Activated T-helper 17 cell treated with anti-CD3 and anti-CD28 coated beads, Interleukin-2, amount 50 U/mL, for 72 hours (primary cell): ENCODE measurements at places on chromosomes 3 and 15. TPM values are rescaled to one million over a fixed set of nuclear protein-coding genes. Genes with fewer than 3 reads are reported as not detected.

The TM4SF4 gene
- total RNA-seq: not detected

The IL20RB gene
- 1.6 TPM for total RNA-seq

The HCLS1 gene
- total RNA-seq: 255 TPM

The TEX55 gene
- total RNA-seq: not detected

The HHLA2 gene
- 1.3 TPM for total RNA-seq

The SOX2 gene
- not detected for total RNA-seq

The RRP9 gene
- 53.0 TPM for total RNA-seq

The CYP8B1 gene
- total RNA-seq: not detected

The CHRNA5 gene
- 5.9 TPM for total RNA-seq

The FAH gene
- 87.7 TPM for total RNA-seq

The ACKR2 gene
- total RNA-seq: 0.77 TPM

The HDC gene
- 1.2 TPM for total RNA-seq

The ARGFX gene
- total RNA-seq: not detected

The SAMD7 gene
- not detected for total RNA-seq

The SCN11A gene
- 0.22 TPM for total RNA-seq

The CORO2B gene
- not detected for total RNA-seq

The WDR6 gene
- 208 TPM for total RNA-seq

The DLEC1 gene
- total RNA-seq: 2.0 TPM

The TRIM42 gene
- total RNA-seq: not detected

The UBA7 gene
- 94.2 TPM for total RNA-seq

The KCNMB2 gene
- total RNA-seq: not detected

The PRKCD gene
- total RNA-seq: 21.8 TPM

The EOGT gene
- total RNA-seq: 15.5 TPM

The CKMT1A gene
- not detected for total RNA-seq

The TMEM45A gene
- total RNA-seq: 26.0 TPM
